Brain (organoid and tissue), 16 donors: ENCODE measurements at places on chromosomes 13 and 19. TPM values are rescaled to one million over a fixed set of nuclear protein-coding genes. Genes with fewer than 3 reads are reported as not detected.
A peak's percentile ranks its signal among the peaks of the same experiment; 100 is the strongest.

- DNase-seq = peak; percentile 4
Observed at GRCh38 chr19:291006-291521, at the start of gene PLPP2. PLPP2 (minus strand) TSS chr19:291403; CDS start chr19:291336, 67 bp downstream.

GRCh38 chr13:95381212-95381527 is 79.9 kb upstream of the ABCC4 start:
- DNase-seq = no peak

DNA sequence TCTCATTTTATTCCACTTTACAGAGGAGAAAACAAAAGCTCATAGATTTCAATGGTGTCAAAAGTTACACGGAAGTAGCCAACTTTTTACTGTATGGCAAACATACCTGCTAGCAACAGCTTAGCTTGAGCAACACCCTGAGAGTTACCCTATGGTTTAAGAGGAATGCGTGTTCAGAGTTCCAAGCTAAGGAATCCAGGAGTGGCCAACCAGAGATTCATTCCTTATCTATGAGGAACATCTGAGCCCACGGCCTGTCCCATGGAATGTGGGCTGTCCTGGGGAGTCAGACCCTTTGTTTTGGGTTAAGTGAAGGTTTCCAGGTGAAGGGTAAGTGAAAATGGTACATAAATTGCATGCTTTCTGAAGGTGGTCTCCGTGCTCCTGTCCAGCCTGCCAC is 67.5 kb downstream of the STARD13 start:
- no peak for DNase-seq

DNA sequence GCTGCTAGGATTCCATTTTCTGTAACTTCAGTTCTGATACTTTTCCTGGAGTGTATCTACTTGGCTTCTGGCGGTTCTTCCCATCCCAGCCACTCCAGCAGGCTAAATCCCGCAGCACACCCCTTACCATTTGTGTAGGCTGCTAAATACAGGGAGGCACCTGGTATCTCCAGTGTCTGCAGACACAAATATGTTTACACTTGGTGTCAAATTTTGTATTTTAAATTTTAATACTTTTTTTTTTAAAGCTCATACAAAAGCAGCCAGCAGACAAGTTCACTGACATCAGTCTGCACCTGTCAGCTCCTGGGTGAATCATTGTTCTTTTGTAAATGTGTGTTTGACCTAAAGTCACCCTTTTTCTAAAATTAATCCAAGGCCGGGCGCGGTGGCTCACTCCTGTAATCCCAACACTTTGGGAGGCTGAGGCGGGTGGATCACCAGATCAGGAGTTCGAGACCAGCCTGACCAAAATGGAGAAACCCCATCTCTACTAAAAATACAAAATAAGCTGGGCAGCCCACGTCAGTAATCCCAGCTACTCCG is 3.4 kb upstream of the ZSCAN4 start:
- no peak for DNase-seq

- no peak for DNase-seq
Observed at GRCh38 chr13:93964146-93964512, 515.4 kb downstream of the DCT start.

DNA sequence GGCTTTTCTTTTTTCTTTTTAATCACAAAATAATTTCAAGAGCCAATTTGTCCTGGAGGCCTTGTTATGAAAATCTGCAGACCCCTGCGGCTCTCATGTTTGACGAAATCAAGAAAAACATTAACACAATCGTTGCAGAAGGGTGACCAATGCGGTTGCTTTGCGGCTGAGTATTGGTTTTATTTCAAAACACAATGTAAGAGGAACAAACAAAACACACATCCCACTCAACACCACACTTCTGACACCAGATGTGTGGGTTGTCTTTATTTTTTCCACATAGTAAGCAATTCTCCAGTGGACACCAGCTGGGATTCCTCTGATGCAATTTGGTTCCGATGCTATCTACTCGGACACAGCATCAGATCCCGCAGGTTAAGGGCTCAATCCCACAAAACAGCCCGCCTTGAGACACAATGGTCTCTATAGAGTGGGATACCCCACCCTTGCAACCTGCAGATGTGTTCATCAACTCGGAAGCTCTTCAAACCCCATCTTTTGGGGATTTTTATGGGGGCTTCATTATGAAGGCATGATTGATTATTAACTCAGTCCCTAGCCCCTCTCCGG is 21.9 kb upstream of the CCDC124 start:
- DNase-seq = no peak

DNA sequence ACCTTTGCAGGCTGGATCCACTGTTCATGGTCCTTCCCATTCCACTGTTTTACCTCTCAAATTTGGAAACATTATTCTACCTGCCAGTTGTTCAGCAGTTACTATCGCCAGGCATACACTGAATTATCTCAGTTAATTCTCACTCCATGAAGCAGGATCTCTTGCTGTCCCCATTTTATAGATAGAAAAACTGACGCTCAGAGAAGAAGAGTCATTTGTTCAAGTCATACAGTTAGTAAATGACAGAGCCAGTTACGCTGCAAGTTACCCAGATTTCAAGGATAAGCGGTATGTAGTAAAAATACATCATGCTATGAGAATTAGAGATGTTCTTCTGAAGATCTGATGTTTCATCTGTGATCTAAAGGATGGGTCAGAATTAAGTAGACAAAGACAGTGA is 40.2 kb upstream of the IGSF23 start:
- no peak for DNase-seq

DNA sequence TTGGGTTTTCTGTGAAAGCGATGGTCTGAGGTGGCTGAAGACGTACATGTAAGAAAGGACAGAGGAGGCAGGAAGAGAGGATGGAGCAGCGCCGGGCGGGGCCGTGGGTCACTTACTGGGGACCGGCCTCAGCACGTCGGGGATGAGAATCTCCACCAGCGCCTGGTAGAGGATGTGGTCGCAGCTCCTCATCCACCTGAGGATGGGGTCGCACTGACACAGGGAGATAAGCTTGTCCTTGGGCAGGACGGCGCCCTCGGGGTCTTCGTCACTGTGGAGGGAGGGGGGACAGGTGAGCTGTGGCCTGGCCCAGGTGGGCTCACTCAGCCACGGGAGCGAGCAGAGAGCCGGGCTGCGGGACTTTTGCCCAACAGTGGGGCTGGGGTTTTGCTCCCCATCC is 29.0 kb upstream of the RANBP3 start:
- DNase-seq = no peak

DNA sequence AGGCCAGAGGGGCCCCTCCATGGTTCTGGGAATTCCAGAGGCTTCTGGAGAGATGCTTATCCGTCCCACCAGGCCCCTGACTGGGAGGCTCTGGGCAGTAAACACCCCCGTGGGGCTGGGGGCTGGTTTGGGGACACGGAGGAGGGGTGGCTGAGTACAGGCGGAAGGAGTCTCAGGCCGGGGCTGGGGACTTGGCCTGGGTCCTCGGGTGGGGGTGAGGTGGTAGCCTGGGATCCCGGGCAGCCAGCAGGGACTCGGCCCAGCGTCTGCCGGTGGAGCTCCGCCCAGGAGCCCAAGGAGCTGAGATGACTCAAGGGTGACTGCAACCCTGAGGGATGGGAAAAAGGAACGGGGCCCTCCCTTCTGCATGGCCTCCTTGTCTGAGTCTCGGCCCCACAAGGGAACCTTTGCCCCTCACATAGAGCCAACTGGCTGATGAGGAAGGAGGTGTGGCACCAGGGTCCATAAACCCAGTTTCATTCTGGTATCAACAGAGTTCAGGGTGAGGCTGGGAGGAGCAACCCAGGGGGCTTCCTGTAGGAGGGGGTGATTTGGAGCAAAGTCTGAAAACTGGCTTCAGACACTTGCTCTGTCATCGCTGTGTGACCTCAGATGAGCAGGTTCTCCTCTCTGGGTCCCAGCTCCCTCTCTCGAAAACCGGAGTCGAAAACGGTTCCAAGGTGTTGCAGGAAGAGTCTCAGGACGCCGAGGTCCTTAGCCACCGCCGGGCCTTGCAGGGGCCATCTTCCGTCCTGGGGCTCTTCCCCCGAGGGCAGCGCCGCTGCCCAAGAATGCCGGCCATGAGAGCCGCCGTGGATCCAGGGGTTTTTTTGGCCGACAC is 809 bp downstream of the MISP start:
- no peak for DNase-seq

DNA sequence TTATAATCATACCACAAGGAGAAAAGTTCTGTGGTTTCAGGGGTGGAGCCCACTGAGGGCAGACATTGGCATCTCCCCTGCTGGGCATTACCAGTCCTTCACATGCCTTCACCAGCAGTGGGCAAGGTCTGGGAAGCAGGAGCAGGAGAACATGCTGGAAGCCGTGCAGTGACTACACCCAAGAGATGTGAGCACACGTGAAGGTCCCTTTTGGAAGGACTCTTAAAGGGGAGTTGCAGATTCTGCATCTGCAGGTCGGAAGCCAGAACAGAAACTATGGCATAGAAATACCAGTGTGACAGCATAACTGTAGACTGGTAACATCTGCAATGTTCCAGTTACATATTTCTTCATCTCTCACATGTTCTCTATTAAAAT is 26.9 kb upstream of the KL start:
- DNase-seq = no peak

- no peak for DNase-seq
Observed at GRCh38 chr13:113061796-113062425, 43.7 kb upstream of the F7 start.

GRCh38 chr13:110109910-110110309 is 197.0 kb downstream of the COL4A1 start:
- DNase-seq = peak; percentile 36

GRCh38 chr19:46206176-46206575 is 23.4 kb upstream of the IGFL1 start:
- no peak for DNase-seq

GRCh38 chr19:1492474-1493006 is 1.6 kb downstream of the REEP6 start:
- DNase-seq = no peak

DNA sequence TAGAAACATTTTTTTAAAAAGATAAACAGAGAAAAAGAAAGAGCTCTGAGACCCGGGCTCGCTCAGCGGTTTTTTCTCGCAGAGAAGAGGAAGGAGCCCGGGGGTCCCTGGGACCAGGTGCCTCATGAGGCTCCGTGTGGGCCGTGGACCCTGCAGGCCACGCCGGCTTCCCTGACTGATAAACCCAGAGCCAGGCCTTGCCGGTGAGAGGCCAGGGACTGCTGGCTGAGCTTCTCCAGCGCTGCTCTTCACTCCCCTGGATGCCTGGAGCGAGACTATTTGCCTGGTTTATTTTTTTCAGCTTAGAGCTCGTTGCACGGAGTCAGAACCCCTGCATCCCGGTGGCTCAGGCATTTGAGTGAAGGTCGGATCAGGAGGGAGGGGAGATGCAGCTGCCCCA is 53.4 kb upstream of the F7 start:
- no peak for DNase-seq

- DNase-seq = no peak
Observed at GRCh38 chr13:110046811-110047210, 260.1 kb downstream of the COL4A1 start.

DNA sequence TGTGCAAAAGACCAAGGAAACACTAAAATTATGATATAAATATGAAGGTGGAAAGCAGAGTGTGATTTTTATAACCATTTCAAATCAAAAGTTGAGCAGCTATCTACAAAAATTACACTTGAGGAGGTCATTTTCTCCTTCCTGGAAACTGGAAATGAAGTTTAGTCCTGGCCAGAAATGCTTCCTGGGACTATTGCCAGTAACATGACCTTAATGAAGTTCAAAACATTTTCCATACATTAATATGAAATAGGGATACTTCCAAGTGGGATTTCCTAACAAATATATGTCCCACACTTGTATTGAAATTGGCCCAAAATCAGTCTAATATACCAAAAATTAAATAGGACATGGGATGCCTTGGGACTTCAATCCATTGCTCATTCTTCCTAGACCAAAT is 1556.8 kb upstream of the MIR17HG start:
- DNase-seq = no peak

GRCh38 chr13:42946927-42947326 is 45.1 kb downstream of the EPSTI1 start:
- no peak for DNase-seq

GRCh38 chr19:12111943-12112637 is 28.1 kb downstream of the ZNF20 start:
- no peak for DNase-seq

GRCh38 chr19:18202778-18203407 is 949 bp downstream of the RAB3A start:
- DNase-seq = peak; percentile 71

GRCh38 chr13:27120011-27120410 is 51.6 kb downstream of the USP12 start:
- DNase-seq = no peak

Gene NDFIP2
- polyA plus RNA-seq = 14.8 TPM

Gene ZNF723
- not detected for polyA plus RNA-seq

Gene ZNF208
- 1.2 TPM for polyA plus RNA-seq

Gene ATP1A3
- polyA plus RNA-seq = 213 TPM

Gene SELENOV
- 4.3 TPM for polyA plus RNA-seq

Gene GAPDHS
- not detected for polyA plus RNA-seq
